Aorta (tissue), 5 donors: ENCODE measurements at places on chromosomes 5 and 9. TPM values are rescaled to one million over a fixed set of nuclear protein-coding genes. Genes with fewer than 3 reads are reported as not detected.

The ARL14EPL gene
- total RNA-seq = not detected

- DNase-seq = no peak
- H3K36me3 ChIP-seq = no peaks in the 10 kb centered on the region
- H3K27ac ChIP-seq = no peak overlapping the region
- no peak overlapping the region for H3K4me3 ChIP-seq
Observed at GRCh38 chr9:81132318-81132717, 557.0 kb downstream of the TLE1 start.

DNA sequence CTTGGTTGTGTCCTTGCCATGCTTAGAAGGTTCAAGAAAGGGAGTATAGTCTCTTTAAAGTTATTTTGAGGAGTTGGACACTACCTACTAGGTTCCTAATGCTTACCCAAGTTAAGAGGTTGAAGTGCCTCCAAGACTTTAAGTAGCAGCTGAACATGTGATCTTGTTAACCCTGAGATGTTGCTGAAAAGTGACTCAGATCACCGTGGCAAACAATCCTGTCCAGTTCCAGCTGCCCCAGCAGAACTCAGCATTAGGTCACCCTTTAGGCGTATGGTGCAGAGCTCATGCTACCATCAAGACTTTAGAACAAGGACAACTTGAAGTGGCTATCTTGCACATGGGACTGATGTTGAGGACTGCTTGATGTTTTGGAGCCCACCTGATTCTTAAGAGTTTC is 22.5 kb downstream of the ZNF462 start:
- H3K36me3 ChIP-seq = no peaks in the 10 kb centered on the region
- H3K27ac ChIP-seq = no peak overlapping the region
- H3K27me3 ChIP-seq = no peaks in the 10 kb centered on the region
- no peaks in the 10 kb centered on the region for H3K4me1 ChIP-seq
- H3K4me3 ChIP-seq = no peak overlapping the region

The FGF1 gene
- 25.6 TPM for total RNA-seq

DNA sequence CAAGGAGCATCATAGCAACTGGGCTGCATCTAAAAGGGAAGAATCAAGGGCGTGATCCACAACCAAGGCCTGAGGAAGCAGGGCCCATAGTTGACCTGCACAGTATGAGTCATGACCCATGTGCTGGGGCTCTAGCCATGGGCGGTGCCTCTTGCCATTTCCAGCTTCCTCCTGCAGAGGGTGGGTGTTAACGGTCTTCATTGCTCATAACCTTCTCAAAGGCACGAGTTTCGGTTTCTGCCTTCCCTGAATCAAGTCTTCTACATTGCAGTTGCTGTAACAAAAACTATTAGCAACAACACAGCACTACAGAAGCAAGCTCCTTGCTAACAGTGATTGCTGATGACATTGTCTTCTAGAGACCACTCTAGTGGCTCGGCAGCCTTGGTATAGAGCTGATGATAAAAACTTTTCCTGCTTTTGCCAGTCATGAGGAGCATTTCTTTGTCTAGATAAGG is 66.9 kb downstream of the CTSL start:
- H3K27me3 ChIP-seq = no peaks in the 10 kb centered on the region
- no peaks in the 10 kb centered on the region for H3K4me1 ChIP-seq
- H3K4me3 ChIP-seq = no peak overlapping the region
- no peak for DNase-seq
- H3K36me3 ChIP-seq = no peaks in the 10 kb centered on the region

- H3K4me1 ChIP-seq = no peaks in the 10 kb centered on the region
- no peak overlapping the region for H3K4me3 ChIP-seq
- H3K36me3 ChIP-seq = no peaks in the 10 kb centered on the region
- H3K27ac ChIP-seq = no peak overlapping the region
- H3K27me3 ChIP-seq = no peaks in the 10 kb centered on the region
- DNase-seq = no peak
Observed at GRCh38 chr9:123658792-123659191, 271.1 kb downstream of the DENND1A start.

DNA sequence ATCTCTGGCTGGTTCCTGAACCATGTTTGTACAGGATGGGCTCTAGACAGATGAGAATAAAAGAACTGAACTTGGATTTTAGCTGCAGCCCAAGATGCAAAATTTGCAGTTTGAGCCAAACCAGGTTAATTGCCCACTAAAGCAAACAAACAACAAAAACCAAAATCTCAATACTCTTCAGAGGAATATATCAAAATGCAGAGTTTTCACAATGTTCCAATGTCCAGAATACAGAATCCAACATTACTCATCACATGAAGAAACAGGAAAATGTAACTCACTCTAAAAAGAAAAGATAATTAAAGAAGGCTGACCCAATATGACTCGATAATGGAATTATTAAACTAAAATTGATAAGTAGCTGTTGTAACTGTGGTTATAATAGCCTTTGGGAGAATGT is 20.4 kb downstream of the FOXI1 start:
- no peak overlapping the region for H3K4me3 ChIP-seq
- H3K27me3 ChIP-seq = no peaks in the 10 kb centered on the region
- H3K27ac ChIP-seq = no peak overlapping the region
- H3K4me1 ChIP-seq = no peaks in the 10 kb centered on the region
- no peak for DNase-seq
- H3K36me3 ChIP-seq = no peaks in the 10 kb centered on the region

GRCh38 chr9:91953718-91954117 is 3.7 kb upstream of the ROR2 start:
- no peak overlapping the region for H3K27ac ChIP-seq
- no peaks in the 10 kb centered on the region for H3K36me3 ChIP-seq
- DNase-seq = no peak
- no peaks in the 10 kb centered on the region for H3K4me1 ChIP-seq
- no peaks in the 10 kb centered on the region for H3K27me3 ChIP-seq

DNA sequence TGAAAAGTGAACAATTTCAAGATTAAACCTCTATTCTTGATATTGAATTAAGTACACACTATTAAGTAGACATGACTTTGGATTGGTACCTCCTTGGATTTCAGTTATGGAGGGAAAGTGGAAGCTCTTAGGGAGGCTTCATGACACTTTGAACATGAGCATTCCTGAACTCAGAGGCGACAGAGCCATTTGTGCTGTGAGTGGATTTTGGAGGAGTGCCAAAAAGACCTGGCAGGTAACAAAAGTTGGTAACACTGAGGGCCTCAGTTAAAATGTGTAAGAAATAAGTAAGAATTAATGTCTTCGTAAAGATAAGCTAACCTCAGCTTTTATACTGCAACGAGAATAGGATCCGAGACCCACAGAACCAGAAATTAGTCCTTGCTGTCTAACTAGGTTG is 356.7 kb downstream of the ARRDC3 start:
- H3K27me3 ChIP-seq = no peaks in the 10 kb centered on the region
- no peaks in the 10 kb centered on the region for H3K4me1 ChIP-seq
- H3K4me3 ChIP-seq = no peak overlapping the region
- DNase-seq = no peak
- H3K36me3 ChIP-seq = no peaks in the 10 kb centered on the region

GRCh38 chr9:99178912-99179872 is 42.5 kb downstream of the ALG2 start:
- H3K4me3 ChIP-seq = no peak overlapping the region
- DNase-seq = no peak
- H3K27ac ChIP-seq = no peak overlapping the region
- H3K36me3 ChIP-seq = no peaks in the 10 kb centered on the region
- no peaks in the 10 kb centered on the region for H3K27me3 ChIP-seq

DNA sequence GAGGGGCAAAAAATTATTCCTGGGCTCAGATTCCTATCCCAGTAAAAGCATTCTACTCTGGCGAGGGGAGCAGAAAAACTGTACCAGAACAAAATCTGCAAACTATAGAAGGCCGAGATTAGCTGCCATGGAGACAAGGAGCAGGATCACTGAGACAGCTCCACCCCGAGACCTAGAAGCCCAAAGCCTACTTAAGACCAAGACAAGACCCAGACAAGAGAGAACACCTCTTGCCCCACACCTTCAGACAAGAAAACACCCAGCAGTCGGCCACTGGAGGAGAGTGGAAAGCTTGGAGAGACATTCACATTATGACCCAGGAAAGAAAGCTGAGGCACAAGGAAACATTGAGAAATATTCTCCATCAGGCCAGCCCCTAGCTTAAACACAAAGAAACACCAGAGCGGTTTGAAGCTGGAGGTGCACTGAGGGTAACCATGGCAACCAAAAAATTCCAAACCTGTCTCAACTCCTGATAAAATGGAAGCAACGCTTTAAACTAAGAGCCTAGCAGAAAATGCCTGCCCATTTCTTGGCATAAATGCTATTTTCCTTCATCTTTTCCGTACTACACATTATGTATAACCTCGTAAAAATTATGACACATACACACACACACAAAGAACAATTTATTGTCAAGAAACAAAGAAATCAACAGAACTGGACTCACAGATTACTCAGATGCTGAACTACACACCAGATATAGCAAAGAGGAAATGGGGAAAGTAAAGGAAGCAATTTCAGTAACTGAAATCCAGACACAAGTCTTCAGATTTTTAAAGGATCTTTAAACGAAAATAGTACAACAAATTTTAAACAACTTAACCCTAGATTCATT is 53.8 kb upstream of the FTMT start:
- DNase-seq = no peak
- H3K27me3 ChIP-seq = no peaks in the 10 kb centered on the region
- no peaks in the 10 kb centered on the region for H3K4me1 ChIP-seq
- no peaks in the 10 kb centered on the region for H3K36me3 ChIP-seq

The PCDHGB4 gene
- total RNA-seq = 10.1 TPM

The SHLD3 gene
- 2.7 TPM for total RNA-seq

The LRRC8A gene
- 100 TPM for total RNA-seq

- no peak for DNase-seq
- no peaks in the 10 kb centered on the region for H3K36me3 ChIP-seq
- H3K4me1 ChIP-seq = no peaks in the 10 kb centered on the region
- no peak overlapping the region for H3K27ac ChIP-seq
- H3K4me3 ChIP-seq = no peak overlapping the region
Observed at GRCh38 chr5:74468421-74468820, 172.1 kb downstream of the ENC1 start.

The LRRC70 gene
- 9.6 TPM for total RNA-seq

DNA sequence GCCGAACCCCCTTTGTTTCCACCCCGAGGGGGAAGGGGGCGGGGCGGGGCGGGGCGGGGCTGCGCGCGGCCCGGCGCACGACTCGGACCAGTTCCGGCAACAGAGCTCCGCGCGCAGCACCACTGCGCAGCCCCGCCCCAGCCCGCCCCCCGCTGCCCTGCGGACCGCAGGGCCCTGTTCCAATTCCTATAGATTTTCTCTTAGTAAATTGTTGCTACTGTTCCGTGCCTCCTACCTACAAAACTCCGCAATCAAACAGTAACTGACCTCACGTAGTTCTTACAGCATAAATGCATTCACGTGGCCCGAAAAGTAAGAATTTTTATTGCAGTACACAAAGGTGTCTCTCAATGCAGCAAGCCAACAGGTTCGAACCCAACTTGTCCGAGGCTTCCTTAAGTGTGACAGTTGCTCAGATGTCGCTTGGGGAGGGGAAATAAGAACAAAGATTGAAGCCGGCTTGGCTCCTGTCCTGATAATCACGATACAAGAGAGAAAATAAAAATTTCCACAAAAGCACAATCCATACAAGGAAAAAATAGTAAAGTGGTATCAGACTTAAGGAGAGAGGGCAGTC is 1.2 kb upstream of the RNF38 start:
- DNase-seq = no peak
- H3K36me3 ChIP-seq = no peaks in the 10 kb centered on the region
- no peak overlapping the region for H3K27ac ChIP-seq
- no peaks in the 10 kb centered on the region for H3K27me3 ChIP-seq
- H3K4me1 ChIP-seq = no peaks in the 10 kb centered on the region

The RASGRF2 gene
- 4.7 TPM for total RNA-seq

The KCNT1 gene
- 0.16 TPM for total RNA-seq

The C5orf52 gene
- total RNA-seq = not detected

The CATSPER3 gene
- total RNA-seq = 0.63 TPM

DNA sequence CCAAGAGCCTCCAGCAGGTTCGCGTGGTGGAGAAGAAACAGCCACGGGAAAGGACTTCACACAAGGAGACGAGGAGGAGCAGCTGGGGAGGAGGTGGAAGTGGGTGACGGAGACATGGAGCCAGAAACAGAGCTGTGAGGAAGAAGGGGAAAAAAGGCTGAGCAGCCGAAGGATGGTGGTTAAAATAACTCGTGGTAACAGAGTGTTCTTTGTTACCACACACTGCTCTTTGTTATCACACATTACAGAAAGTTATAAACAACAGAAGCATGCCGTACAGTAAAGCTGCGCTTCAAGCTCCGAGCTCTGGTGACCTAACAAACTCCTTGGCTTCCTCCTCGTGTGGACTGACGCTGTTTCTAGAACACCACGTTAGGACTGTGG is 215.4 kb downstream of the GLIS3 start:
- no peak overlapping the region for H3K4me3 ChIP-seq
- H3K27ac ChIP-seq = no peak overlapping the region
- H3K4me1 ChIP-seq = peaks cover 2% of the 10 kb centered on the region
- H3K27me3 ChIP-seq = no peaks in the 10 kb centered on the region
- no peaks in the 10 kb centered on the region for H3K36me3 ChIP-seq

DNA sequence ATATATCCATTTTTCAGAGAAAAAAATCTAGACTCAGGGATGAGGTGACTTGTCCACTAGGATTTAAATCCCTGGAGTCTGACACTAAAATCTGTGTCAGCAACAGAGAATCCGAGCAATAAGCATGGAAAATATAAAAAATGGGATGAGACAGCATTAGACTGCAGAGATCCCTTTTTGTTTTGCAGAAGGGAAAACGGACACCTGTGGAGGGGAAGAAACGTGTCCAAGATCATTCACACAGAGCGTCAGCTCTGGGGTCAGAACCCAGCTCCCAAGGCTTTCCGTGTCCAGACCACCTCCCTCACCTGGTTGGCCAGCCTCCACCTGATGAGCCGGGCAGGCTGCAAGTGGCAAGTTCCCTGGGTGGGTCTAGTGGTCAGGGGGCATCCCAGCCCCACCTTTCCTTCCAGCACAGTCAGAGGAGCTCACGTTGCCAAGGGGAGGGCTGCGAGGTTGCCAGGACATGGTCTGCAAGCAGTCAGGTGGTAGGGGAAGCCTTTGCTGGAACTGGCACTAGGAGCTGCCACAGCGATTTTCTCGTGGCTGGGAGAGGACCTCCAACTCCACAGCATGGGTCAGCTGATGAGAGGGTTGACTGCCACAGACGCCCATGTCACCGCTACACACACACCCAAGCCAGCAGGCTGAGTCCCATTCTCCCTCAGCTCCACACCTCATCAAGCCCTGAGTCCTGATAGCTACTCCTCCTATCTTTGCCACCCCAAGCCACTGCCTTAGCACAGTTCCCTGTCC is 65.9 kb upstream of the CPLX2 start:
- no peak overlapping the region for H3K4me3 ChIP-seq
- no peak overlapping the region for H3K27ac ChIP-seq
- no peaks in the 10 kb centered on the region for H3K36me3 ChIP-seq
- no peak for DNase-seq
- H3K4me1 ChIP-seq = no peaks in the 10 kb centered on the region

The KLF9 gene
- total RNA-seq = 122 TPM

The KLHL3 gene
- total RNA-seq = 38.1 TPM

GRCh38 chr9:130900701-130901497 is 4.3 kb upstream of the QRFP start:
- DNase-seq = no peak
- no peak overlapping the region for H3K27ac ChIP-seq
- no peak overlapping the region for H3K4me3 ChIP-seq
- no peaks in the 10 kb centered on the region for H3K36me3 ChIP-seq
- H3K4me1 ChIP-seq = no peaks in the 10 kb centered on the region

GRCh38 chr9:2039294-2040180 is 24.4 kb downstream of the SMARCA2 start:
- DNase-seq = peak; percentile 76
- H3K4me3 ChIP-seq = no peak overlapping the region
- no peaks in the 10 kb centered on the region for H3K4me1 ChIP-seq
- no peaks in the 10 kb centered on the region for H3K27me3 ChIP-seq
- peaks cover 8% of the 10 kb centered on the region for H3K36me3 ChIP-seq
- no peak overlapping the region for H3K27ac ChIP-seq

GRCh38 chr9:35277628-35278359 is 116.0 kb downstream of the UNC13B start:
- H3K27me3 ChIP-seq = no peaks in the 10 kb centered on the region
- no peaks in the 10 kb centered on the region for H3K4me1 ChIP-seq
- no peak for DNase-seq
- no peaks in the 10 kb centered on the region for H3K36me3 ChIP-seq

The PROB1 gene
- 3.0 TPM for total RNA-seq
